ENCODE measurements at places on chromosomes 7 and 10.

GRCh38 chr7:51606601-51607154, 290.1 kb upstream of the COBL start:
- DNase-seq, result no peak

GRCh38 chr10:111128331-111129180, 51.7 kb downstream of the ADRA2A start:
- no peak for DNase-seq

- DNase-seq, result peak; percentile 10
These were observed 93.0 kb upstream of the SLC25A13 start for GRCh38 chr7:96414931-96415292.

GRCh38 chr7:30617359-30617758, 22.7 kb downstream of the GARS1 start:
- DNase-seq, result no peak

- DNase-seq, result no peak
These were observed 301.3 kb upstream of the BMPER start for GRCh38 chr7:33604056-33604455.

- peak; percentile 52 for DNase-seq
These were observed 648.0 kb upstream of the IGFBP3 start for GRCh38 chr7:46569133-46569465.

GRCh38 chr7:41696323-41696916, 6.5 kb downstream of the INHBA start:
- DNase-seq, result peak; percentile 68

GRCh38 chr7:2120841-2121830, 111.6 kb downstream of the MAD1L1 start:
- no peak for DNase-seq

DNA sequence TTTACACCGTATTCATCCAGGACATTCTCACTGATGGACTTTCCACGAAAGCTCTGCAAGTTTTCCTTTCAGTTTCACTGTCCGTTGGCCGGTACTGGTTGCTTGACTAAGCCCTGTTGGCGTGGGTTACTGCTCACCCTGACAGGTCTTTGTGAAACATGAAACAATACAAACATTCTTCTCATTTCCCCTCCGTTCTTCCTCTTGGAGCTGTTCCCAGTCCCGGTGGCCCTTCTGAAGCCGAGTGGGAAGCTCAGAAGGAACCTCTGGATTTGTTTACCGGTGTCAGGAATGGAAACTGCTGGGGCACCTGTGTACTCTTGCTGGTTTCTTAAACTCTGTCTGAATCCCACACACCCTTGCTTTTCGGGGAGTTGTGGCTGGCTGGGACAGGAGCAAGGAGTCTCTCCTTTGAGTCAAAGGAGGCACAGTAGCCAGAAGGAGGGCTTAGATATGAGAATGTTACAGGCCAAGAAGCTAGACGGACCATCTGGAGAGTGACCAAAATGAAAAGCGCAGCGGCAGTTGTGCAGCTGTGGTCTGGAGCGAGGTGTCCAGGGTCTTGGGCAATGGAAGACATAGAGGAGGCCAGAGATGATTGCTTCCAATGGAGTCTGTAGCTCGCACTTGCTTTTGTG, 45.7 kb downstream of the LYZL2 start:
- peak; percentile 50 for DNase-seq

DNA sequence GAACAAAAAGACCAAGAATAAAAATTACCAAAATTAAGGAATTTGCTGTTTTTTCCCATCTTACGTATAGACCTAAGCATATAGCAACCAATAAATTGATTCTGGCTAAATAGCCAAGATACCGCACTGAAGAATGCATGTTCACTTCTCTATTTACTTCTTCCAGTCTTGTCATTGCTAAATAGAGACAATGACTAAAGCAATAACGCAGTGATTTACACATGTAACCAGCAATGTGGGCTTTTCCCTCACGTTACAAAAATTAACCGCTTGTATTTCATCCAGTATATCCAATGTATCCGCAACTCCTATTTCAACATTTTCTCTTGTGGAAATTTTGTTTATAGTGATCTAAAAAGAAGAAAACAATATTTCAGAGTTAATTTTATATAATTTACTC, 5.6 kb downstream of the TMEM168 start:
- DNase-seq, result no peak

DNA sequence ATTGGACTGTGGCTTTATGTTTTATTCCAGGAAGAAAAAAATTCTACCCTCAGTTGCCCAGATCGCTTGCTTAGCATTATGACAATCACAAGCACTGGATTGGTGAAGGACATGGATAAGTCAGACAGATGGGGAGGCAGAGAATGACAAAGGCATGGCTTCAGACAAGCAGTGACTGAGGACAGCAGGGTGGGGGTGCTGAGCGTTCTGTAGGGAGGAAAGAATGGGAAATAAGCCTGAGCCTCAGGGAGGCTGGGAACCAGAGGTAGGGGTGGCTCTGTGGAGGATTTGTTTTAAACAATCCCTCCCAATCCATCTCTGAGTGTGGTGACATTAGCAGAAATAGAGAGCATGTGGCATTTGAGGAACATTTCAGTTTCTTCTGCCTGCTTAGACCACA, 896.9 kb downstream of the CCSER2 start:
- no peak for DNase-seq

DNA sequence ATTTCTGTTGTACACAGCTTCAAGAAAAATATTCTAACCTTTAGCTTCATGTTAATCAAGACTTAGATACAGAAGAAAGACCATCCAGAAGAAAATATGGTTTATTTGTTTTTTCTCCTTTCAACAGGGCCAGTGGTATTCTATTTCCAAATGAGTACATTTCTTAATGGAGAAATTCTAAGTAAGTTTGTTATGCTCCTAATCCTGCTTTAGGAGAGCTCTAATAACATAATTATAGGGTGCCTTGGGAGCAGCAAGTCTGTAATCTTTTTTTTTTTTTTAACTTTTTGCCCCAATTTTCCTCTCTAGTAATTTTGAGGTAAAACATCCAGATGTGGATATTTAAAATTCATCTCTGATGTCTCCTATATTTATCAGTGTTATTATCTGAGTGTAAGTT, 98.1 kb downstream of the ADD3 start:
- DNase-seq, result no peak

- DNase-seq, result no peak
These were observed 452.0 kb downstream of the TFEC start for GRCh38 chr7:115578576-115578975.

DNA sequence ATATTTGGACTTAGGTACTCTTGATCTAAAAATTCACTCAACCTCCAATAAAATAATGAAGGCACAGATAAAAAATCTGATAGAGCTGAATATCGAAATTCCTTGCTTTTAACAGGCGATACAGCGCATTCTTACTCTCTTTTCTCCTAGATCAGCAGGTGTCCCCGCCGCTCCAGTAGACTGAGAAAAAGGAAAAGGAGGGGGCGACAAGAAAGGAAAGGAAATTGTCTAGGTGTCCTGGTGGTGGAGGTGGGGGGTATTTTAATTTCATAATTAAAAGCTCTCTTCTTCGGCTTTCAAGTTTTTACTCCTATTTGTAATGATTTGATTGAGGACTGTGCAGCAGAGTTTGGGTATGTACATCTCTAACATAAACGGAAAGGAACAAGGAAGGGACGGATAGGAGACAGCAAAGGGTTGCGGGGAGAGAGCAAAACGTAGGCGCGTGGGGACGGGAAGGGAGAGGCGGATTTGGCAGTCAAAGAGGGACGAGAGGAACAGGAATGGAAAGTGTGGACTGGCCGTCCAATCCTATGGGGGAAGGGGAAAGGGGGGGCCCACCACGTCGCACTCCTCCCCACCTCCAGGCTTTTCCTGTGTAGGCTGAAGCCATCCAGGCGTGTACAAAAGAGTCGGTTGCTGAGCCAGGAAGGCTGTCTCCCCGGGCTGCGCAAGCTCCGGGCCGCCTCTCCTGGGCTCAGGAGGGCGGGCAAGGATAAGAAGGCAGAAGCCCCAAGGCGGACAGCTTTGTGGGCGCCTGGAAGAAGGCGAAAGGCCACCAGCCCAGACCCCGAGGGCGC, 875 bp upstream of the HECTD2 start:
- DNase-seq, result peak; percentile 98

Measured in right kidney (tissue), 9 donors.